ENCODE measurements at places on chromosomes 4 and X.
A peak's percentile ranks its signal among the peaks of the same experiment; 100 is the strongest.

- DNase-seq, result no peak
Observed at GRCh38 chr4:76322236-76322635, 15.7 kb downstream of the STBD1 start.

- DNase-seq, result no peak
Observed at GRCh38 chrX:42109428-42109827, 186.1 kb upstream of the CASK start.

DNA sequence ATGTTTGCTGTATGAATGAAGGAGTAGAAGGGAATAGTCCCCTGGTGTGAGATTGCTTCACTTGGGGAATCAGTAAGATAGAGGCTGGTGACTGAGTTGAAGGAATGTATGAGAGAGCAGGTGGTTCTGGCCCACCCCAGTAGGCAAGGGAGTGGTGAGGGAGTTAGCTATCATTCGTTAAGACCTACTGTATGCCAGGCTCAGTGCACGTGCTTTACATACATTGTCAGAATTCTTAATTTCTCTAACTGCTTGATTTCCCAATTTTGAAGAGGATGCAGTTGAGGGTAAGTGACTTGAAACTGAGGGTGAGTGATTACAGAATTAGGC is 700 bp downstream of the VMA21 start:
- DNase-seq, result no peak

- DNase-seq, result no peak
Observed at GRCh38 chr4:79599691-79600090, 191.7 kb upstream of the GK2 start.

- no peak for DNase-seq
Observed at GRCh38 chrX:94492541-94492940, 818.5 kb downstream of the FAM133A start.

DNA sequence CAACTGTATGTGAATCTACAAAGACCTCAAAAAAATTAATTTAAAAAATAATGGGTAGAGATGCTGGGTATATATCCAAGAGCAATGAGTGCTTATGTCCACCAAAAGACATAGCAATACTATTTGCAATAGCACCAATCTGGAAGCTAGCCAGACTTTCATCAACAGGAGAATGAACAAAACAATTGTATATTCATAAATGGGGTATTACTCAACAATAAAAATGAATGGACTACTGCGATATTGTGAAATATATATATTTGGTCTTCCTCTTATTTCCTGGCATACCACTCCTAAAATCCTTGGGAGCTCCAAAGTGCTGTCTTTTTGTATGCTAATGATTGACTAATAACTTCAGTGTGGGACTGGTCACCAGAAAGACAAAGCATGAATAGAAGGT is 77.5 kb downstream of the MSN start:
- no peak for DNase-seq

- DNase-seq, result peak; percentile 63
Observed at GRCh38 chrX:136767104-136767941, 13.4 kb downstream of the ARHGEF6 start.

GRCh38 chr4:108159845-108160244 is 8.9 kb downstream of the LEF1 start:
- DNase-seq, result no peak

- no peak for DNase-seq
Observed at GRCh38 chrX:150730719-150731118, 37.5 kb downstream of the MTMR1 start.

- DNase-seq, result no peak
Observed at GRCh38 chr4:169870507-169870906, 112.8 kb upstream of the HPF1 start.

DNA sequence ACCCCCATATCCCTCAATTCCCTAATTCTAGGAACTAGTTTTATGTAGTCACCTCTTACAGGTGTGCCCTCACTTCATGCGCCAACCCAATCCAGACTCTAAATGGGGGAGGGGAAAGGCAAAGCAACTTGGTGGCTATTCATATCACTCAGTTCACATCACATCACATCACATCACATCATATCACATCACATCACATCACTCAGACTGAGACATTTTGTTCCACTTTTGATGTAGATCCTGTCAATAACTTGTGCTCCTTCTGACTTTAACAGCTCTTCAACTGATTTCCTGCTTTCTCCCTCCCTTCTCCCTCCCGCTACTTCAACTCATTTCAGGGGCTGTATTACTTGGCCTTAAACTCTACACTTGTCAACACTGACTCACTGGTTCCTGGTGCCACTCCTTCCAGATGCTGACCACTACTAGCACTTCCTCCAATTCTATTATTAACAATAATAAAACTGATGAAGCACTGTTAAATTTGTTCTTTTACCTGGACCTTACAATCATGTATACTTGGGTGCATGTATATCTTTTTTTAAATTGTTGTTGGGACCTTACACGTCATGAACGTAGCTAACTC is 29.1 kb upstream of the PLS3 start:
- no peak for DNase-seq

DNA sequence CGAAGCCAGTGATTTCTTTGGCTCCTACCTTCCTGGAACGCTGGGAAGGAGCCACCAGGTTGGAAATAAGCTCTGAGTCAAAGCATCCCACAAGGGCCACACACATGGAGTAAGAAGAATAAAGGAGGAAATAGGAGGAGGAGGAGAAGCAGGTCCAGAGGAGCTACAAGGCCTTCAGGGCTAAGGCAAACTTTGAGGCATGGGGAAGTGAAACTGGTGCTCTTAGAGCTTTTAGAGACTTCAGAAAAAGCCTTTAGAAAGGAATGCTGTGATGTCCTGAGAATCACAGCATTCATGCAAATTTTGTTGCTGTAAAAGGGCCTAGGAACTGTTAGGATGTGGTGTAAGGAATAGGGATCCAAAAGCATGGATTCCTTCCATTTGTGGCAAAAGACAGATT is 135.9 kb upstream of the ARHGEF9 start:
- DNase-seq, result no peak

DNA sequence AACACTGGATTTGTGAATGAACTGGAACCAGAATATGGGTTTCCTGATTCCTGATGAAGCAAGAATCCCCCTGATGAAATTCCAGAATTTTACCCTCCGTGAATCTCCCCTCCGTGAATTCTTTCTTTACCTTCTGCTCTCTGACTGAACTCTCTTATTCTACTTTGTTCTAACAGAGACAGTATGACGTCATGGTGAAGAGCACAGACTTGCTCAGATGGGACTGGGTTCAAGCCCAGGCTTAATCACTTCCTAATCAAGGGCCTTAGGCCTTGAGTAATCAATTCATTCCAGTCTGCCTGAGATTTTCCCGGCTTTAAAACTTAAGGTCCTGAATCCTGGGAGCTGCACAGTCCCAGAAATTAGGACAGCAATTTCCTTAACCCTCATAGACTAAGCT is 64.5 kb downstream of the IQCM start:
- DNase-seq, result no peak

DNA sequence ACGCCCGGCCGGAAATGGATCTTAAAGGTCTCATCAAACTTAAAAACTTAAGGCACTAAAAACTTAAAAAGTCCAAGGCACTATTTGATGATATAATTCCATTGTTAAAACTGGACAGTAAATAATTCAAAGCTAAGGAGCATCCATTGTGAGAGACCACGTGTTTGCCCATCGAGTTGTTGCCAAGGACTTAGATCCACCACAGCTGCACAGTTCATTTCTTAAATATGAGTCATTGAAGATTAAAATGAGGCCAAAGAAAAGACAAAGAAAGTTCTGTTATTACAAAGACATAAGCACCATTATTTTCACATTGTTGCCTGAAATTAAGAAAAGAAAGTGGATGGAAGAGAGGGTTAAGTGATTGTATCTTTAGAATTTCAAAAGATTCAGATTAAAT is 411.5 kb upstream of the FTHL17 start:
- DNase-seq, result no peak

DNA sequence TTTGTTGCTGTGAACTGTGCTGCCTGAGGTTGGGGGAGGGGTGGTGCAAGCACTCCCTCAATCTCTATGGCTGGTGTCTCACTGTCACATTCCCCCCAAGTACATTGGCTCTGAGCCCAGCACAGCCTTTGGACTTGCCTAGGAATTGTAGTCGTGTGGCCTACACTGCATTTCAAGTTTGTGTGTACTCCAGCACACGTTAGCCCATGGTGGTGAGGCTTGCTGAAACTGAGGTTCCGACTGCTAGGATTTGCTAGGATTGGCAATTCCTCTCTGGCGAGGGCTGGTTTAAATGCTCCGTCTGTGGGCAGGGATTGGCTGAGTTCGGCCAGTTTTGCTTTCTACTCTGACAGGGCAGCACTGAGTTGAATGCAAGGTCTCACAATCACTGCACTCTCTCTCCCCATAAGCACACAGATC is 121.7 kb upstream of the CXXC4 start:
- DNase-seq, result no peak

DNA sequence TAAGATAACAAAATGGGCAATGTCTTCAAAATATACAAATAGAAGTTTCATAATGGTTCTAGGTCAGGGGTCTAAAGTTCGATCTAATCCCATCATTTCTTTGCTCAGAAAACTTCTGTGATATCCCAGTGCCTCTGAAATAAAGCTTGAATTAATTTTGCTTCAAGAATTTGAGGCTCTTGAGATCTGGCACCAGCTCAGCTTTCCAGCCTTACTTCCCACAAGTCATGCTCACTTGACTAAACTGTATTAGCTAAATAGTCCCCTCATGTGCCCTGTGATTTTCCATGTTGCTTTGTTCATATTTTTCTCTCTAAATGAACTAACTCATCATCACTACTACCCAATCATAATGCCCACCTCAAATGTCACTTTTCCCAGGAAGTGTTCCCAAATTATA is 50.8 kb upstream of the MBNL3 start:
- no peak for DNase-seq

DNA sequence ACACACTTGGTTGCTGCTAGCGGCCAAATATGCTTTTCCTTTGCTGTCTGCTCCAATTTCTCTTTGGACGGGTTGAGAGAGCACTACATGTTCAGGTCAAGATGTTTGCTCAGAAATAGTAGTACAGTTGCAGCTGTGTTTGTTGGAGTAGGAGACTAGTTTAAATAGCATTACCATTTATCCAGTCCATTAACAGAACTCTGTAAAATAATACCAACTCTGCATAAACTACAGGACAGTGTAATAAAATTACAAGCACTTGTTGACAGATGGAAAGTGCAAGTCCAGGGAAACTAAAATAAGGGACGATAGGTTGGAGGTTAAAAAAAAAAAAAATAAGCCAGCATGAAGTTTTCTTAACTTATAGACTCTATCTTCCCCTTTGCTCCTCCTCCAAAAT is 20.2 kb downstream of the SLIT2 start:
- DNase-seq, result no peak

DNA sequence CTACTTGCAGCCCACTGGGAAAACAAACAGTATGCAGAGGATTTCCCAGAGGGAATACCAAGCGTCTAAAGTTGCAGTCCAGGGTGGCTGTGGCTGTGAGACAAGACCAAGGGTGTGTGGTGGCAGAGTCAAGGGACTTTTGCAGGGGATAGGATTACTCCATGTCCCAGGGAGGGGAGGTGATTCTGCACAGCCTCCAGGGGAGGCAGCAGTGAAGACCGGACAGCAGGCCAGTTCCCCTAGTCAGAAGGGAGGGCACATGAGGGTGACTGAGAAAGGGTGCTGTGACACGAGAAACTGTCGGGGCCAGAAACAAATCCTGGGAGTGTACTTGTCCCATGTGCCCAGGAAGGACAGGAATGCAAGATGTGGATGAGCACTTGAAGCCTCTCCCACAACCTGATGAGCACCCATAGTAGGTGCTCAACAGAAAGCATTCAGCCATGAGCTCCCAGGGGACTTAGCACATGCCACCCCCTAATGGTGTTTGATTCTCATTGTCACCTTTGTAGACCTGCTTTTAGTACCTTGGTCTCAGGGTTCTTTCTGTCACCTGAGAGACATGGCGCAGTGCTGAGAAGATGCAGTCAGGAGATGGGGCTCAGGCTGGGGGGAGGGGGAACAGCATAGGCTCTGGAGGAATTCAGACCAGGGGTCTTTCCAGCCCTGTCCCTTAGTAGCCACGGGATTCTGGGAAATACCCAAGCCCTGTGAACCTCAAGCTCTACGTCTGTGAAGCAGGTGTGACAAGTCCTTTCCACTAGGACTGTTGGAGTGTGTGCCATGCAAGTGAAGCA is 18.1 kb upstream of the HSFX3 start:
- no peak for DNase-seq

- no peak for DNase-seq
Observed at GRCh38 chr4:172996571-172997216, 171.9 kb upstream of the GALNT7 start.

DNA sequence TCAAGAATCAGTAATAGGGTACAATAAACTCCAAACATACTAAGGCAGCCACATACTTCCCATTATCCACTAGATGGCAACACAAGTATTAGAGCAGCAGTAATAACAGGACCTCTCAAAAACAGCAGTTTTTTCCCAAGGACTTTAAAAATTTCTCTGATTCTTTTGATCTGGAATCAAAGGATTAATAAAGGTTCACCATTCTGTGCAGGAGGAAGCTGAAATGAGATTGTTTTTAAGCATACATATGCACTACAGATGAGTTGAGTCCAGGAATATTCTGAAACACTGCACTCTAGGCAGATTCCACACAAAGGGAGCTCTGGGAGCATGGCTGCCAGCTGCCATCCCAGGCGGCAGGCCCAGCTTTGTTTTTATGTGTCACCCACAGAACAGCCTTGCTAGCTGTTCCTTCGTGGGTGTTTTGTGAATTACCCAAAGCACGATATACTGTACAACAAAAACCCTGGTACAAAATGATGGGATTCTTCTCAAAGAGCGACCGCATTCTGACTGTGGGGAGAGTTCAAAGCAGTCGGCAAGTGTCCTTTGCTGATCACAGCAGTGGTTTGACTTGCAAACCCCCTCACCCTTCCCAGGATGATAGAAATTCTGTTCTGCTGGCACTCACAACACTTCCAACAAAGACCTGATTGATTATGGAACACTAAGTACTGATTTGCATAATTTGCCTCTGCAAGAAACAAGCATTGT is 61.0 kb downstream of the STX18 start:
- no peak for DNase-seq

GRCh38 chr4:119014658-119015057 is 121.0 kb upstream of the MYOZ2 start:
- DNase-seq, result no peak

- DNase-seq, result no peak
Observed at GRCh38 chr4:15586066-15586465, 69.1 kb downstream of the FBXL5 start.

GRCh38 chr4:42489095-42489494 is 91.8 kb downstream of the SHISA3 start:
- no peak for DNase-seq

DNA sequence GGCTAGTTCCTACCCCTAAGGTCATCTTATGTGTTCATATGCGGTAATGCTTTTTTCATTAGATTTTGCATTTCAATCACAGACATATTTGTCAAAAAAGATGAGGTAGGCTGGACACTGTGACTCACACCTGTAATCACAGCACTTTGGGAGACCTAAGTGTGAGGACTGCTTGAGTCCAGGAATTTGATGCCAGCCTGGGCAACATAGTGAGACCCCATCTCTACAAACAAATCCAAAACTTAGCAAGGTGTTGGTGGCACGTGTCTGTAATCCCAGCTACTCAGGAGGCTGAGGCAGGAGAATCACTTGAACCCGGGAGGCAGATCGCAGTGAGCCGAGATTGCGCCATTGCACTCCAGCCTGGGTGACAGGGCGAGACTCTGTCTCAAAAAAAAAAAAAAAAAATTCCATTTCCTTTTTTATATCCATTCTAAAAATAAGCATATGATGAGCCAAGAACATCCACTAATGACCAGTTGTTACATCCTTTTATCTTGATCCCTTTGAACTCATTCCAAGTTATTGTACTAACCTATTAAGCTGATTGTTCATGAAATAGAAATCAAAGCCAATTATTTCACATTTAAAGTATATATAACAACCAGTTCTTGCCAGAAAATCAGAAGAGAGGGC is 23.4 kb downstream of the PGAM4 start:
- no peak for DNase-seq
